Activated CD4-positive, alpha-beta T cell treated with anti-CD3 and anti-CD28 coated beads, Interleukin-2, amount 50 U/mL, for 4 hours (primary cell): ENCODE measurements at places on chromosomes 11 and 22.
A peak's percentile ranks its signal among the peaks of the same experiment; 100 is the strongest.

GRCh38 chr11:1336836-1337646 lies 27.6 kb upstream of the TOLLIP start:
- DNase-seq, result peak; percentile 29

DNA sequence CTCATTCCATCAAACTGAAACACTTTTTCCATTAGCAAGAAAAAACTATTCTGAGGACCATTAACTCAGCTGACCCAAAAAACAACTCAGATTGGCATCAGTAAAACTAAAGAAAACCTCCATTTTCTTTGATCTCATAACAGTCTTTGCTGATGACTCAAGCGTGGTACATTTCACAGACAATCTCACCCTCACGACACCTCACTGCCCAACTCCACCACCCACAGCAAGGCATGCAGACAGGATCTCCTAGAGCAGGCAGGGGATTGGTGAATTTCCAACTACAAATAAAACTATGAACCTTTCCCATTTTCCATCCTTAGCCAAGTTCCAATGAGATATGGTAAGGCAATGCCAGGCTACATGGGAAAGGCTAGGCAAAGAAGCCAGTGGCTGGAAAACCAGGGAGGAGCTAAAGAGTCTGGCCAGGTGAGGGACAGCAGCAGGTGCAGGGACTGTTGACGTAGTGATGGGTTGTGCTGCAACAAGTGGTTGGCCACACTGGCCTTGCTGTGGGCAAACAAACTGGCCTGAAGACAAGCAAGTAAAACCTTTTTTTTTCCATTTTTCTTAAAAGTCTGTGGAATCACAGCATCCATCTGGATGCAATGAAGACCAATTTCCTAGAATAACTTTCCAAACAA lies 97.2 kb downstream of the SERGEF start:
- no peak for DNase-seq

- no peak for DNase-seq
Observed at GRCh38 chr22:27231266-27231665, 570.3 kb downstream of the MN1 start.

- DNase-seq, result no peak
Observed at GRCh38 chr22:50129121-50129736, 39.4 kb downstream of the MOV10L1 start.

DNA sequence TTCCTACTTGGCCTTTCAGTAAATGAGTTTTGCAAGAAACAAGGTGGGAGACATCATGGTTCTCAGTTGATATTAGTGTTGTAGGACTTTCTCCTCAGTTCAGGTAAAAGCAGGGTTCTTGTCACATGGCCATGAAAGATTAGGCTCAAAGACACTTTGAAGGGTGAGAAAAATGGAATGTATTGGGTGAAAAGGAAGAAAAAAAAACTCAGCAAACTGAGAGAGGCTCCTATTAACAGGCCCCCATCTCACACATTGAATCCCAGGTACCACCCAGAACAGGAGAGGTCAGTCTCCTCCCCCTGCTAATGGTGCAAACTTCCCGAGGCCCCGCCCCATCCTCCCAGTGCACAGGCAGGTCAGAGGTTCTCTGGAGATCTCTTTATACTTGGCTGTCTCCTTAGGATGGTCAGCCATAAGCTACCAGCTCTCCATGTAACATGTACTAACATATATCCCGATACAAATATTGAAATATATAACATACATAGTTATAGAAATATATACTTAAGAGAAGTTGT lies 62.2 kb downstream of the MICAL2 start:
- DNase-seq, result no peak

DNA sequence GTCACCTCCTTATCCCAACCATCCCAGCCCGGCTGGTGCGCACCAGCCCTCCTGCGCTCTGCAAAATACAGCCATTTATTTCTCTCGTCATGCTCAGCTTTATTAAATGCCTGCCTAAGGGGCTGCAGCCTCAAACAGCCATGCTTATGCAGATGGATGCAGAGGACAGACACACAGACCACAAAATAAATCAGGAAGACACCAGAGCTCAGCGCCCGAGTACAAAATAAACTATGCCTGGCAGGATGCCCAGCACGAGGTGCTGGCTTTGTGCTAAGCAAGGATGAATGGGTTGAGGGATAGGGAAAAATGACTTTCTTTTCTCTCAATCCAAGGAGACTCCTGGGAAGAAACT lies 70.5 kb downstream of the RPUSD4 start:
- no peak for DNase-seq

GRCh38 chr11:3616721-3617460 lies 24.9 kb downstream of the ART5 start:
- DNase-seq, result no peak

GRCh38 chr22:31530823-31531195 lies 34.5 kb downstream of the SFI1 start:
- no peak for DNase-seq

DNA sequence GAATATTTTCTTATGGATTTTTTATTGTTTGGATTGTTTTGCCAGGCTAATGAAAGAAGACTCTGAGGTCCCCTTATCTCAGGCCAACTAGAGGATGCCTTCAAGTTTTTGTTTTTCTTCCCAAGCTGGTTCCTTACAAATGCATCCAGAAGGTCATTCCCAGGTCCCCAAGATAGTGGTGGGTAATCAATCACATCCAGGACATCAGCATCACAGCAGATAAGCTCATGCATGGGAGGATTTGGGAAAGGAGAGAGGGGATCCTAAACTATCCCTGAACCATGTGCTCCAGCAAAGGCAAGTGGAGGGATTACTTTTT lies 20.7 kb downstream of the FZD4 start:
- no peak for DNase-seq

GRCh38 chr11:76347466-76347865 lies 33.5 kb downstream of the THAP12 start:
- no peak for DNase-seq

GRCh38 chr11:33640730-33641371 lies 59.8 kb downstream of the C11orf91 start:
- DNase-seq, result no peak

- DNase-seq, result no peak
Observed at GRCh38 chr11:104015649-104016415, 20.6 kb upstream of the DDI1 start.

DNA sequence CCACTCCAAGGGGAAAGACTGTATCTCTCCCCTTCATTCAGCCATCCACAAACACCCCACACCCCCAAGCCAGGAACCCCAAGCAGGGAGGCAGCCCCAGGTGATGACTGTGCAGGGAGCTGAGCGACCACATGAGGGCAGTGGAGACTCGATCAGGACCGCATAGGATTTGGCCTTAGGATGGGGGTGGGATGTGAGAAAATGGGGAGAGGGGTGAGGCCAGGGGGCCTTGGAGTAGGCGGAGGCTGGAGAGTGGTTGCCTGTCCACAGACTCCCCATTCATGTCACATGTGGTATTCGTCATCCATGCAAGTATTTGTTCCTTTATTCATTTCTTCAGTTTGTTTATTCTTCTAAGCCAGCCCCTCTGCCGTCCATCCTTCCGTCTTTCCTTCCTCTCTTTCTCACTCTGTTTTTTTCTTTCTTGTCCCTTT lies 2.7 kb upstream of the RHOD start:
- peak; percentile 19 for DNase-seq

DNA sequence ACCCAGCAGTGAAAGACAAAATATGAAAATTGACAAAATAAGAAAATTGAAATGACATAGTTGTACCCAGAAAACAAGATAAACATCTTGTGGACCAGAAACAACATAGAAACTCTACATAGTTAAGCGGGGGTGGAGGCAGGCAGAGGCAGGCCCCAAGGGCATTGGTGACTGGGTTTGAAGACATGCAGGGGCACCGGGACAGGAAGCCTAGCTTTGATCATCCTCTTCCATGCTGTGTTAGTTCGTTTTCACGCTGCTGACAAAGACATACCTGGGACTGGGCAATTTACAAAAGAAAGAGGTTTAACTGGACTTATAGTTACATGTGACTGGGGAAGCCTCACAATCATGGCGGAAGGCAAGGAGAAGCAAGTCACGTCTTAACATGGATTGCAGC lies 33.5 kb upstream of the CRTAM start:
- DNase-seq, result no peak

DNA sequence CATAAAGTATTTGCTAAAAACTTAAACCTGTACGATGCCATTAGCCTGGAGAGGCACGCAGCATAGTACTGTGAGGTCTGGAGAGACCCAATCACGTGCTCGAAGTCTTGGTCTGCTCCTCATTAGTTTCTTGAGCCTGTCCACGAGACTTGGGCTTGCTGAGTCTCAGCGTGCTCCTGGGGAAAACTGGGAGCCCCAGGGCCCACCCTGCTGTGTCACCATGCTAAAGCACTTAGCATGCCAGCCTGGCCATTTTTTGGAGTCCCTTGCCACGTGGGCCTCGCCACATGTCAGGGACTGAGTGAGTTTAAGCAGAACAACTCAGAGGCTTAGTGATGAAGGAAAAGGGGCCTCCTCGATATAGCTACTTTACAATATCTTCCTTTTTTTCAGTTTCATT lies 2.6 kb downstream of the CDC45 start:
- no peak for DNase-seq

- no peak for DNase-seq
Observed at GRCh38 chr22:26529345-26529744, 17.1 kb upstream of the TFIP11 start.

DNA sequence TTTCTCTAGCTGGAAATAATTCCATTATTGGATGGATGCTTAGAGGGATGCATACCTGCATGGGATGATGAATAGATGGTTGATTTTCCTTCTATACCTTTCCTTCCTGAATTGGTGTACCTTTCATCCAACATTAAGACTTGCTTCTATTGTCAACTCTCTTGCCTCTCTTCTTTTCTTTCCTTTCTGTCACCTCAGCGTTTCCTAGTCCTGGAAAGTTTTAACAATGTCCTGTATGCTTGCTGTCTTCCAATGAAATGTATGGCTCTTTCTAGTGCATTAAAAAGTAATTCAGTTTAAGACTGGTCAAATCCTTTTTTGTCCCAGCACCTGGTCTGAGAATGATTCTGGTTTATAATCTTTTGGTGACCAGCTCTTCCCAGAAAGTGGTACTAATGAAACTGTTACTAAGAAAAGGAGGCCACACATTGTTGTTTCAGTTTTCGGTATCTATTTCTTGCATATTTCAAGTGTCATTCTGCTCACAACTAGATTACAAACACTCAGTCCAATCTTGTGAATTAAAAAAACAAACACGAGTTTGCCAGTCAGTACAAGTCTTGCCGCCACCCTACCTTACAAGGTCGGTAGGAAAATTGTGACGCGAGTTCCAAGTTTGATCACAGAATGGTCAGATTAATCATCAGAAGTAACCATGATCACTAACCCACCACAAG lies 8.0 kb downstream of the POU2AF1 start:
- no peak for DNase-seq

DNA sequence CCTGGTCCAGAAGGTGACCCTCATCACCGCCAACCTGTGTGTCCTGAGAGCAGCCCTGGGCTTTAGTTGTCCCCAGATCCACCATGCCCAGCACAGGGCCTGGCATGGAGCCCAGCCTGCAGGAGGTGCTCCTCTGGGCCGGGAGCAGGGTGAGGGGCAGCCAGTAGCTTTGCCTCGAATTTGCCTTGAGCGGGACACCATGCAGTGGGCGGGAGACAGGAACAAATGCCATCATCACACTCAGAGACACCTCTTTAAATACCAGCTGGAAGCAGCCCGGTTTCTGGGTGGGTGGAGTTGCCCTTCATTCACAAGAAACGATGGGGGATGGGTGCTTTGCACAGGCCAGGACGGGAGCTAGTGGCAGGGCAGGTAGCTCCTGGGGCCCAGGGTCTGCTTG lies 19.3 kb downstream of the FLRT1 start:
- no peak for DNase-seq

GRCh38 chr11:44778195-44779100 lies 51.7 kb downstream of the TSPAN18 start:
- no peak for DNase-seq

DNA sequence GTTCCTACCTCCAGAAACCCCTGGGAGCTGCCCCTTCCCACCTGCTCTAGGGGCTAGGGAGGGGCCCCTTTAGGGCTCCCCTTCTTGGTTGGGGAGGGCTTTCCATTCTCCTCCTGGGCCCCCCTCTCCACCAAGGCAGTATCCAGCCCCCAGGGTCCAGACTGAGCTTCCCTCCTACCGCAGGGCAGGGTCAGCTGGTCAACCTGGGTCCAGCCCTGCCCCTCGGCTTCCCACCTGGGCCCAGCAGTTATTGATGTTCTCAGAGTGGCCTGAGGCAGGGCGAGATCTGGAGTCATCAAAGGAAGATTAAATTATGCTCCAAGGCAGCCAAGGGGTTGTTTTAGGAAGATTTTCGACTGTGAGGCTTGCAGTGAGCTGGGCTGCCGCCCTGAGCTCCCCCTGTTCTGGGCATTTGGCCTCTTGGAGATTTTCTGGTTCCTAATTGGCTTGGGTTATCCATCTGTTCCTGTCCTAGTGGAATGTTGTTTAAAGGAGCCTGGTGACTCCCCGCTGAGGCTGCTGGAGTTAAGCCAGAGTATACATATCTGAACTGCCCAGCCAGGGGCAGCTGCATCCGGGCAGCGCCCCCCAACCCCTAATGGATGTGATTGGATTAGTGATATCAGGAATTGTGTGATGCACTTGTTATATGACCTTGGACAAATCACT lies 1.8 kb upstream of the SLC22A8 start:
- no peak for DNase-seq

DNA sequence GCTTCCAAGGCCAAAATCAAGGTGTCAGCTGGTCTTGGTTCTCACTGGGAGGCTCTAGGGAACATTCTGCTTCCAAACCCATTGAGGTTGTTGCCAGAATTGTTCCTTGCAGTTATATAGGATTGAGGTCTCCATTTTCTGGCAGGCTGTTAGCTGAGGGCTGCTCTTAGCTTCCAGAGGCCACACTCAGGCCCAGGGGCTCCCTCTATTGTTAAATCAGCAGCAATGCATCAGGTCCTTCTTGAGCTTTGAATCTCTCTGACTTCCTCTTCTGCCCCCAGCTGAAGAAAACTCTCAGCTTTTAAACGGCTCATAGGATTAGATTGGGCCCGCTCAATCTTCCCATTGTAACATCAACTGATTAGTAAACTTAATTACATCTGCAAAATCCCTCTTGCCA lies 39.3 kb upstream of the BSX start:
- peak; percentile 7 for DNase-seq

DNA sequence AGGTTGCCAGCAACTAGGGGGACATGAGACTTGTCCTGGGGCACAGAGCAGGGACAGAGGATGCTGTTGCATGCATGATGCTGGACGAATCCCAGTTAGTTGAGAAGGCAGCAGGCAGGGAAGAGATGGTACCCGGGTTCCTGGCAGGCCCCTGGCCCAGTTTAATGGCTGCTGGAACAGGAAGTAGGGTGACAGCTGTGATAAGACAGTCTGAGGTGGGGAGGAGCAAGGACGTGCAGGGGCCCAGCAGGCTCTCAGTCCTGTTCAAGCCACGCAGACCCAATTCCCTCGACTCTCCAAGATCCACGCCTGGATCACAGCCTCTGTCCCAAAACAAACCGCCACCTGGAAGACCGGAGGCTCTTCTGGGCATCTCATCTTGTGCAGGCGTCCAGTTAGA lies 32.0 kb downstream of the LRRC10B start:
- DNase-seq, result no peak
